ENCODE measurements at places on chromosomes 7 and 10. TPM values are rescaled to one million over a fixed set of nuclear protein-coding genes. Genes with fewer than 3 reads are reported as not detected.

DNA sequence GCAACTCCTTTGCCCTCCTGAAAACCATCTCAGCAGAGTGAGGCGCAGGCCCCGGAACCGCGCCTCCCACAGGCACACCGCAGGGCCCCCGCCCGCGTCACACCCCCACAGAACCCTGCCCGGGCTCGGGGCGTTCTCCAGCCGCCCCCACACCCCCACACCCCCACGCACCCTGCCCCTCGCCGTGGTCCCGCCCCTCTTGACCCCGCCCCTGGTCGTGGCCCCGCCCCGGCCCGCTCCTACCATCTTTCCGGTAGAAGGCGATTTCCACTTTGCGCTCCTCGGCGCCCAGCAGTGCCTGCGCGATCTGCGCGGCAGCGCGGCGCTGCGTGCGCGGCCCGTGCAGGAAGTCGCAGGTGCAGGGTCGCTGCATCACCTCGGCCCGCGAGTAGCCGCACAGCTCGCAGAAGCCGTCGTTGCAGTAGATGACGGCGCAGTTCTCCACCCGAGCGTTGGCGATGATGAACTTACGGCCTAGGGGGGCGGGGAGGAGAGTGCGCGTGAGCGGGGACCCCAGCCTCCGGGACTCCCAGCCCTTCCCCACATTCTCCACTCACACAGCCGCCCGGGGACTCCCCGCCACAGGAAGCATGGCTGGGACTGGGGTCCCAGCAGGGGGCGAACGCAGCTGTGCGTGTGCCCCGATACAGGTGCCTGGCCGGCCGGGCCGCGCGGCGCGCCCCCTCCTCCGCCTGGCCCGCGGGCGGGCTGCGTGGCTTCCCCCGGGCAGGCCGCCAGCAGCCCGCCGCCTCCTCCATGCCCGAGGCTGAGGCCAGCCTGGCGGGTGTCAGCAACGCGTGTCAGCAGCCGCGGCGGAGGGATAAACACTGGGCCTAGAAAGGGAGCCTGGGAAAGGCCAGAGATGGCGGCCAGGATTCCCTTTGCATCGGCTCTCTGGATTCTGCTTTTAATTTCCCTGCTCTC lies 3.4 kb downstream of the KCNH2 start:
- DNase-seq: no peak

- no peak for DNase-seq
These were observed 23.6 kb downstream of the IFIT3 start for GRCh38 chr10:89351412-89351779.

- no peak for DNase-seq
These were observed 116.0 kb upstream of the PDLIM1 start for GRCh38 chr10:95406651-95407280.

GRCh38 chr10:130512936-130513335 lies 376.7 kb downstream of the GLRX3 start:
- no peak for DNase-seq

GRCh38 chr10:73591935-73592699 lies 975 bp upstream of the USP54 start:
- DNase-seq: peak; percentile 57

- no peak for DNase-seq
These were observed 614.0 kb upstream of the AUTS2 start for GRCh38 chr7:68984306-68984705.

Gene AASS
- polyA plus RNA-seq: 33.6 TPM

Gene IL2RA
- polyA plus RNA-seq: 0.27 TPM

Gene TDRD1
- polyA plus RNA-seq: 0.18 TPM

Gene OPALIN
- polyA plus RNA-seq: not detected

GRCh38 chr7:35565927-35566326 lies 129.0 kb downstream of the HERPUD2 start:
- DNase-seq: no peak

- DNase-seq: no peak
These were observed 183.1 kb upstream of the SEMA3E start for GRCh38 chr7:83832009-83832408.

Gene HGF
- polyA plus RNA-seq: 30.1 TPM

GRCh38 chr10:123035467-123036086 lies 26.8 kb downstream of the ACADSB start:
- no peak for DNase-seq

DNA sequence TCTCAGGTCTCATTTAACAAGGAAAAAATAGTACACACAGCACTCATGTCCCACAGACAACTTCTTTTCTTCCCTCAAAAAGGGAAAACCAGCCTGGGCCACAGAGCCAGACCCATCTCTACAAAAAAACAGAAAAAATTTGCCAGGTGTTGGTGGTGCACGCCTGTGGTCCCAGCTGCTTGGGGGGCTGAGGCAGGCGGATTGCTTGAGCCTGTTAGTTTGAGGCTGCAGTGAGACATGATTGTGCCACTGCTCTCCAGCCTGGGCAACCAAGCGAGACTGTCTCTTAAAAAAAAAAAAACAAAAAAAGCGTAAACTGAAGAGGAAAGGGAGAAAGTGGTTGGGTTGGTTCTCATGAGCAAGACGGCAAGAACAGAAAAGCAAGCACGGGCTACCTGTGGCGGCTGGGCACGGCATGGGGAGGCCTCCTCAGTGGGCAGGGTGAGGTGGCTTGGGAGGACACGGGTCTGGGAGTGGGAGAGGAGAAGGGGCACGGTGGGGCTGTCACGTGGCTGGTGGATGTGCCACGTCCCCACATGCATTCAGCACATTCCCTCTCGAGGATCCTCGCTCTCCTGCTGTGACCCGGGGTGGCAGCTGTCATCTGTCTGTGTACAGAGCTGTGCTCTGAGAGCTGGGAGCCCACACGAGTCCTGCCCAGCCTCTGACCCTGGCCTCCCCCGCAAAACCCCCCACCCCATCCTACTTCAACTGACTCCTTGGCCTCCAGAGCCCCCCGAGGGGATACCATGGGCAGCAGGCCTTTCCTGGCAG lies 219.7 kb downstream of the MLLT10 start:
- no peak for DNase-seq

DNA sequence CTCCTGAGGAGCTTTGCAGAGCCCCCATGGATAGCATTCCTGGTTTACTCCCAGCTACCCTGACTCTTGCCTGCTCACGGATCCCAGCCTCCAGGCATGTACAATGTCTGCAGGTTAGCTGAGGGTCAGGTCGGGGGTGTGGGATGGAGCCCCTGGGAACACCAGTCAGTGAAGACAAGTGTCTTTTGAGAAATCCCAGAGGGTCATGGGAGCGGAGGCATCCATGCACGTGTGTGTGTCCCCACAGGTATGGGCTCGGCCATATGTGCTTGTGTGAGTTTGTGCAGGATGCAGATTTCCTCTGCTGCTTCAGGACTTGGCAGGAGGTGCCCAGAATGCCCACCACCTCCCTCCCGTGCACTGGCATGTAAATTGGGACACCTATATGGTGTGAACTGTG lies 28.3 kb upstream of the EN2 start:
- no peak for DNase-seq

GRCh38 chr10:95425592-95426465 lies 135.0 kb upstream of the PDLIM1 start:
- no peak for DNase-seq

Gene GPR15LG
- polyA plus RNA-seq: 0.15 TPM

DNA sequence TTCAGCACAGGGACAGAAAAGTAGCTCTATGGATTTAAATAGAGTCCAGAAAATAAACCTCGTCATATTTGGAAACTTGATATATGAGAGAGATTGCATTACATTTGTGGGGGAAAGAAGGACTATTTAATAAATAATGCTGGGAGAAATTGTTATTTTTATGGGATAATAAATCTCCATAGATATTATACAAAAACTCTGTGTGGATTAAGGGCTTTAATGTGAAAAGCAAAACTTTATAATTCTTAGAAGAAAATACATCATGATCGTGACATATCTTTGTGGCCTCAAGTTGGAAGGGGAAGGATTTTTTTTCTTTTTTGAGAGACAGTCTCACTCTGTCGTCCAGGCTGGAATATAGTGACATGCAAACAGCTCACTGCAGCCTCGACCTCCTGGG lies 95.0 kb upstream of the LEP start:
- DNase-seq: no peak

- DNase-seq: no peak
These were observed 81.6 kb upstream of the MYO3A start for GRCh38 chr10:25852364-25852941.

DNA sequence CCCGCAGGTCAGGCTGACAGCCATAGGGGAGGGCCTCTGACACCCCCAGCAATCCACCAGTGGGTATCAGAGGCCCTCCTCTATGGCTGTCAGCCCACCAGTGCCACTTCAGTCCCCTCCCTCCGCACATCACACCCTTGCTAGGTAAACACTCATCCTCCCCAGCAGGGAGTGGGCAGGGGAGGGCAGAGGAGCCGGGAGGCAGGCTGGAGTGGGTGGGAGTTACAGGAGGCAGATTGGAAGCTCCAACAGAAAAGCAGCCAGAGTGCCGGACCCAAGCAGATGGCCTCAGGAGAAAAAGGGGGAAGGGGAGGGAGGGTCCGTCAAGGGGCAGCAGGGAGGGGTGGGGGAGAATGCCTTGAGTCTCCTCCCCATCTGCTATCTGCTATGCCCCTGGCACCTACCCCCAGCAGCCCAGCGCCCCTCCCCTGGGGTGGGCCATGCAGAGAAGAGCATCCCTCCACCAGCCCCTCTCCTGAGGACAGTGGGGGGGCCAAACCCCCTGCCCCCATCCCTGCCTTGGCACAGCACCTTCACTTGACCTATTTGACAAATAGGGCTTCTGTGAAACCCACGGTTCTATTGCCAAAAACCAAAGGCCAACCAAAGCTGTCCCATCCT lies 2.4 kb downstream of the RASGEF1A start:
- no peak for DNase-seq

DNA sequence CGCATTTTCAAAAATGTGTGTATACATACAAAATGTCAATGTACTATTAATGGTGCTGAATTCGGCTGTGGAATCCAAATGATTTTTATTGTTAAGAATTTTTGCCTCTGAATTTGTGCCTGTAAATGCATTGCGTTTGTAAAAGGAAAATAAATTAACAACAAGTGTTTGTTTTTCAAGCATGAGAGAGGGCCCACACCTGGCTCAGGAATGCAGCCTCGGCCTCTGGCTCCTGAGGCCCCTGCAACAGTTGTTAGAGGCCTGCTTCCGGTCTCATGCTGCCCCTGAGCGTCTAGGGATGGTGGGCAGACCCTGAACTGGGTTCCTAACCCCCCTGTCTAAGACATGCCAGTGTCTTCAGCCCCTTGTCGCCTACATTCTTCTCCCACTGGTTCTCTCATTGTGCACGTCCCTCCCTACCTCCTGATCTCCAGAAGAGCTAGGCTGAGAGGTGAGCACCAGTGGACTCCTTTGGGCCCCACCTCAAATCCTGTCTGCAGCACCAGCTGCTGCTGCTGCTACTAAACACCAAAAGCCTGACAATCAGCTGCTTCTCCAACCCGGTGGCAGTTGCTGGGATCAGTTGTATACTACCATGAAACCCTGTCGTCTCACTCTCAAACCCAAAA lies 1.9 kb upstream of the BTBD16 start:
- no peak for DNase-seq

GRCh38 chr7:69373171-69374043 lies 224.9 kb upstream of the AUTS2 start:
- peak; percentile 21 for DNase-seq

DNA sequence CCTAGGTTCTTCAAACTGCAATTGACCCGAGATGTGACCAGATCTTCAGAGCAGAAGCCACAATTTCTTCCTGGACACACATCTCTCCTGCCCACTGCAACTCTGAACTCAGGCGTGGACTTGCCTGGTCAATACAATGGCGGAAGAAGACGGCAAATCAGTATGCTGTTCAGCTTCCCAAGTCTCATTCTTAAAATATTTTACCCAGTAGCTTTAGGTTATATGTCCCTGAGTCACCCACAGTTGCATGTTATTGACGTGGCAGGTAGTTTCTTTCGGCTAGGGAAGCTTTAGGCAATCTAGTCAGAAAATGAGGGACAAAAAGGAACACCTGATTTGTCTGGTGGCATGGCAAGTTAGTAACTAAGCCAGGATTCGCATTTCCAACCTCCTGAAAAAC lies 22.5 kb downstream of the CEP41 start:
- DNase-seq: no peak

- no peak for DNase-seq
These were observed 54.3 kb downstream of the LRRC18 start for GRCh38 chr10:48885376-48885775.

DNA sequence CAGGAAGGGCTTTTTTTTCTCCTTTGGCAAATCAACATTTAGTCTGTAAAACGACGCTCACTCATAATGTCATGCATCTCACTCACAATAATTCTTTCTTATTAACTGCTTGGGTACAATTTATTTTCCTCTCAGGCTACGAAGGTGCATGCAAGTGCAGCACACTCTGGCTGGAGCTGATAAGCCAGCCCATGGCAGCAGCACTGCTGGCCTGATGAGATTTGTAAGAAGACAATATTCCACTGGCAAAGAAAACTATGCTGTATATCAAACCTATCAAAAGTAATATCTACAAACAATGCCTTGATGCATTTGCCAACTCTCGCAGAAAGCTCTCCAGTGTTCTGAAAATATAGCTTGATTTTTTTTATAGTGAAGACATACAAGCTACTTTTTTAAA lies 170.0 kb upstream of the PHF14 start:
- no peak for DNase-seq

GRCh38 chr7:98930464-98930863 lies 52.1 kb downstream of the TRRAP start:
- DNase-seq: no peak

DNA sequence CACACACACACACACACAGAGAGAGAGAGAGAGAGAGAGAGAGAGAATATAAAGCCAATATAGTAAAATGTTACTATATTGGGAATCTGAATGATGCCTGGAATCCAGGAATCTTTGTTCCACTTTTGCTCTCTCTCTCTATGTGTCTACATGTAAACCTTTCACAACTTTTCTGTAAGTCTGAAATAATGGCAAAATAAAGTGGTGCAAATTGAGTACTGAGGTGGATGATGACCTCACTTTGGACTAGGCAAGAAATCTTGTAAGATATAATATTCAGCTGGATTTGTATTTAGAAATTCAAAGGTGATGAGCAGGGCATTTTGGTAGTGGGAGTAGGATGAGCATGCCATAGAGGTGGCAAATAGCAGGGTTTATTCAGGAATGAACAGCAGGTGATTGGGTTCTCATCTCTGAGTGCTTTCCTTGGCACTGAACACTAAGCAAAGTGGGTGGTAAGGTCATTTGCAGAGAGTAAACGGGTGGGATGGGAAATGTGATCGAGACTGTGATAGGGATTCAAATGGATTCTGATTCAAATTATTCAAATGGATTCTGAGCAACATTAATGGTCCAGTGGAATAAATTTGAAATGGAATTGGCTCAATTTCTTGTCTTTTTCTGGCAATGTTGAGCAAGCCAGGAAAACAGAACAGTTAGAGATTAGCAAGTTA lies 9.7 kb upstream of the ANLN start:
- no peak for DNase-seq

Gene PNLIPRP3
- not detected for polyA plus RNA-seq

GRCh38 chr10:130387936-130388580 lies 251.9 kb downstream of the GLRX3 start:
- DNase-seq: no peak

DNA sequence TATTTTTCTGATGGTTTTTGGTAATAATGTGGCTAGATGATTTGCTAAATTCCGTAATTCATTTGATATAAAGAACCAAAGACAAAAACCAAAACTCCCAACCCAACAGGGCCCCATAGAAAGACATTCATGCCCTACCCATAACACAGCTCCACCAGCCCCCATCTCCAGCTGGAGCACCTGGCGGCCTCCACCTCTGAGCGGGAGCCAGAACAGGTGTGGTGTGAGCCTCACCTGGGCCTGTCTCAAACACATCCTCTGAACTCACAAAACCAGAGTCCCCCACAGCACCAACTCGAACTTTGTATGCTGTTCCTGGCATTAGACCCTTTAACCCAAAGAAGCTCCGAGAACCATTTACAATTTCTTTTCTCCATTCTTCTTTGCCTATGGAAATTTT lies 36.5 kb upstream of the LAMB4 start:
- DNase-seq: no peak

- no peak for DNase-seq
These were observed 40.9 kb downstream of the ITIH5 start for GRCh38 chr10:7625836-7626235.
